ENCODE measurements at places on chromosomes 2 and 18.
A peak's percentile ranks its signal among the peaks of the same experiment; 100 is the strongest.

GRCh38 chr2:240564561-240565332, 3.5 kb upstream of the RNPEPL1 start:
- no peak for DNase-seq

- no peak for DNase-seq
These were observed 53.2 kb downstream of the FEZ2 start for GRCh38 chr2:36544638-36545338.

DNA sequence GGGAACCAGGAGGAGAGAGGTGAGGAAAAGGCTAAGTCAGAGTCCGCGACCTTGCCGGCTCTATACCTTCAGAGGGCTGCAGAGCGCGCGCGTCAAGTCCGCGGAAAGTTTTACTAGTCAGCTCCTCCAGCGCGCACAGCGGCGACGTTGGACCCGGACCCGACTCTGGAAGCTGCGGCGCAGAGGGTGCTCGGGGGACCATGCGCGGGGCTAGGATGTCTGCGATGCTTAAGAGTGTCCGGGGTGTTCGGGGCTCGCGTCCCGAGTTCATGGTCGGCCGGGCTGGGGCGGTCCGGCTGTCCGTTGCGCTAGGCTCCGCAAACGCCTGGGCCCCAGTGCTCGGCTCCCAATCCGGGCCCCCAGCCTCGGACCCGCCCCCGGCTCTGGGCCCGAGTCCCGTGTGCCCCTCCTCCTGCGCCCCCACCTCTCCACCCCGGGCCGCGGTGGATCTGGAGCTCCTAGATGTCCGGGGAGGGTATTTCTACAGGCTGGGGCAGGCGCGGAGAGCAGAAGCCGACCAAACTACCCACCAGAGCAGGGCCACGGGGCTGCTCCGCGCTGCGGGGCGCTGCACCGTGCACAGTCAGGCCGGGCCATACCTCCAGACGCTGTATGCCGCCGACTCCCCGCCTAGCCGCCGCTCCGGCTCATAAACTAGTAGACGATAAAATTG, at the start of gene LBX2:
TSS of gene LBX2 (minus strand) at position 337 of the 673 bp plus-strand sequence. CDS start at position 271, 66 bp downstream.
- DNase-seq, result no peak

DNA sequence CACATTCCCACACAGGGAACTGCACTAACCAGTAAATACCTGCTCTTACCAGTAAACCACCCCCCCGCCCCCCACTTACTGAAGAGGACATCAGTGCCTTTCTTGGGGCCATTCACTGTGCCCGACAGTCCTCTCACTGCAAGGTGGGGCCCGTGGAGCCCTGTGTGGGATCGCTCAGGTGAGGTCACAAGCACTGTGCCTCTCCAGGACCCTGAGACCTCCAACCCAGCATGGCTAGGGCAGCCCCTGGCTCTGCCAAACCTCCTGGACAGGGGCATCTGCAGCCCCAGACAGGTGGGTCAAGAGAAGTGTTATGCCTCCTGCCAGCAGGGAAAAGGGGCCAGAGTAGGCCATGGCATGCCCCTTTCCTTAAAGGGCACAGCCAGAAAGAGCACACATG, 6.7 kb upstream of the NEURL3 start:
- DNase-seq, result no peak

DNA sequence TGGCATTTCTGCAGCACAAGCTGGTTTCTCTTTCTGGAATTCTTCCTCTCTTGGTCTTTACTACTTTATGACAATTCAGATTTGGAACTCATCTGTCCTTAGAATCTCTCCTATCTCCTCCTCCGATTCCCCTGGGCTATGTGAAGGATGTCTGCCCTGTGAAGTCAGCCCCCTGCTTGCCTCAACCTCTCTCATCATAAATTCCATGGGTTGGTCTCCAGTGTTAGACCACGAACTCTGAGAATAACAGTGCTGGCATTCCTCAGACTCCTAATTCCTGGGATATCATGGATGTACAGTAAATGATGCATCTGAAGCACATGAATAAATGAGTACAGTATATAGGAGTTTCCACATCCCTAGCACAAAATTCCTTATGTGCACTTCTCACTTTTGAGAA, 21.0 kb upstream of the CYRIA start:
- no peak for DNase-seq

GRCh38 chr2:152443771-152444170, 108.8 kb downstream of the FMNL2 start:
- DNase-seq, result no peak

- DNase-seq, result no peak
These were observed 21.8 kb downstream of the ATAD2B start for GRCh38 chr2:23905155-23905554.

DNA sequence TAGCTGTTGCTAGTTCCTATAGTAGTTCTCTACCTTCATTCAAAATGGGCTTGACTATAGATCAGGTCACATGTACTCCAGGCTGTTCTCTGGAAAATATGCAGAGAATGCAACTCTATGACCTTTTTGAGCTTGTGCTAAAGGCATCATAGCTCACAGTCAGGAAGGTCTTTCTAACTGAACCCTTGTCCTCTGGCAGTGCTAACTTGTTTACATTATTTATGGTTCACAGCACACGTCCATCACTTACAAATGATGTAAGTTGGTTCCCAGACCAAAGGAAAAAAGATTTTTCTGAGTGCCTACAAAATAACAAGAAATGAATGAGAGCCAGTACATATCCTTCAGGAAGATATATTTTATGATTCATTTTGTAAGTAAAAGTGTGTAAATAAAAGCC, 236.1 kb downstream of the GCA start:
- no peak for DNase-seq

- no peak for DNase-seq
These were observed 425.4 kb downstream of the NYAP2 start for GRCh38 chr2:225824748-225825449.

DNA sequence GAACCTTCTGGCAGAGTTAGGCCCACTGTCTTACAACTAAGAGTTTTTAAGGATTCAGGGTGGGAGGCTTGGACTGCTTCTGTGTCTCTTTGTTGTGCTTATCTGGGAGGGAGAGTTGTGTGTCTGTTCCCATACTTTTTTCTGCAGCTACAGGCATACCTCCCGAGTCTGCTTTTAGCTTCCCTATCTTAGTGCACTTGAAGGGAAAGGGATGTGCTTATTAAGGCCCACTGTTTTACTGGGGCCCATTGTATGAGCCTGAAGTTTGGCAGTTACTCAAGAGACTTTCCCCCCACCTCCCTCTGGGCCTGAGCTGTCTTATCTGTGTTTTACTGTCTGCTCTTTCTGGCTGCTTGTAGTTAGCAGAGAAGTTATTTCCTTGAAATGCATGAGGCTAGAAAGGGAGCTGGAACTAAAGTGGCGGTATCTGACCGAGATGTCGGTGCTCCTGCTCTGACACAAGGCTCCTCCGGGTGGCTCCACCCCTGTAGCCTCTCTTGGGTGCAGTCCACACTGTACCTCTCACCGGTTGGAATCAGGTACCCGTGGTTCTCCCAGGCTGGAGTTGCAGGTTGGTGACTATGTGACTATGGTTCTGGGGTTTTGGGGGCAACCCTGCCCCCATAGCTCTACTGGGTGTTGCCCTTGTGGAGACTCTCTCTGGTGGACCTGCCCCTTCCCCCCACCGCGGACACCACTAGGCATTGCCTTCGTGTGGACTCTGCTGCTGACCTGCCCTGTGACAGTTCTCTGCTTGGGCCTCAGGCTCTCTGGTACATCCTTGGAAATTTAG, 12.9 kb downstream of the UBR3 start:
- no peak for DNase-seq

- DNase-seq, result peak; percentile 36
These were observed 912 bp upstream of the FBXO11 start for GRCh38 chr2:47907039-47907781.

- DNase-seq, result peak; percentile 24
These were observed at the start of gene KCNK3 for GRCh38 chr2:26692279-26692896. TSS of gene KCNK3 (plus strand) at chr2:26692722. CDS start at chr2:26692876, 154 bp downstream.

DNA sequence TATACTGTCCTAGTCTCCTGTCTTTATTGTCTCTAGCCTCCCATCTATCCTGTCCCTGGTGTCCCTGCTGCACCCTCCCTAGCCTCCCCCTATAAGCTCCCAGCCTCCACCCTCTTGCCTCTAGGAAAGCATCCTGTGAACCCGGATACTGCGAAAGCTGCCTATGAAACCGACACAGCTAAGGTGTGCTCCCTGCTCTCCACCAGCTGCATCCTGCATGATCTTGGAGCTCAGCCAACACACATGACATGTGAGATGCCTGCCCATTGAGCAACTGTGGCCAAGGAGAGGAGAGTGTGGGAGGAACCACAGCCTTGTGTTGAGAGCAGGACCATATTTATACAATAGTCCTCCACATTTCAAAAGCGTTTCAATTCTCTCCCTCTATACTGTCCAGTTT, 187.1 kb downstream of the ZBTB7C start:
- DNase-seq, result no peak

GRCh38 chr2:8389431-8390108, 292.3 kb upstream of the ID2 start:
- no peak for DNase-seq

Data from CD8-positive, alpha-beta T cell (primary cell).